ENCODE measurements at places on chromosomes 6 and 20. TPM values are rescaled to one million over a fixed set of nuclear protein-coding genes. Genes with fewer than 3 reads are reported as not detected.

C6orf132 gene
- total RNA-seq, result 11.3 TPM

GRCh38 chr6:36120018-36120417 lies 10.3 kb upstream of the MAPK13 start:
- no peak for DNase-seq
- H3K36me3 ChIP-seq, result no peaks in the 10 kb centered on the region
- no peaks in the 10 kb centered on the region for H3K4me1 ChIP-seq

GRCh38 chr20:50837532-50838321 lies 42.9 kb downstream of the BCAS4 start:
- no peaks in the 10 kb centered on the region for H3K27me3 ChIP-seq
- H3K27ac ChIP-seq, result no peak overlapping the region

GRCh38 chr20:7520361-7520760 lies 419.9 kb downstream of the HAO1 start:
- DNase-seq, result no peak
- no peaks in the 10 kb centered on the region for H3K27me3 ChIP-seq
- no peaks in the 10 kb centered on the region for H3K36me3 ChIP-seq
- no peaks in the 10 kb centered on the region for H3K4me1 ChIP-seq
- no peak overlapping the region for H3K4me3 ChIP-seq

GRCh38 chr6:43493833-43494232 lies 16.3 kb downstream of the LRRC73 start:
- no peak overlapping the region for H3K4me3 ChIP-seq
- H3K27ac ChIP-seq, result no peak overlapping the region
- H3K36me3 ChIP-seq, result peaks cover 16% of the 10 kb centered on the region
- no peak for DNase-seq

DNA sequence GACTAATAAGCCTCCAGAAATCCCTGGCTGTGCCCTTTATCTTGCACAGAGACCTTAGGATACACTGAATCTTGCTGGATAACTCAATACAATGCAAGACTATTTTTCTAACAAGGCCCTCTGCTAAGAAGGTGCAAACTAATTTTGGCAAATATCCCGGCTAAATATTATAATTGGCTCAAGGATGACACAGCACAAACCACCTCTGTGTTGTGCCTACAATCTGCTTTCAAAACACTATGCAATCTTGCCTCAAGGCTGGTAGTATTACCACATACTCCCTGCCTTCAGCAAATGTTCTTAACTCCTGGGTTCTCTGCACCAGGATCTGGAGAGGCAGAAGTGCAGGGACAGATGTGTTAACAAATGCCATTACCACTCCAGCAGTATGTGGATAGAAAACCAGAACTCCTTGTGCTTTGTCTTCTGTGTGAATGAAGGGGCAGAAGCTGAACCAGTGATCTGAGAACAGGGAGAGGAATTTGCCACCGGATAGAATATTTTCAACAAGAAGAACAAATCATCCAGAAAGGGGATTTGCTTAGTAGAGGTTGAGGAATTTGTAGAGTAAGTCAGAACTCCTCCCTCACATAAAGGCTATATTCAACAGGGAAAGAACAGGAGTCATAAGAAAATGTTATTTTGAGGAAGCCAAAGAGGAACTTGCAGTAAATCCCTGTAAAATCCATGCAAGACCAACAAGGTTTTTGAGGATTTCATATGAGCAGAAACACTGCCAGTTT lies 74.1 kb upstream of the SLC4A11 start:
- no peak for DNase-seq
- H3K36me3 ChIP-seq, result peaks cover 54% of the 10 kb centered on the region
- H3K27me3 ChIP-seq, result no peaks in the 10 kb centered on the region
- H3K4me3 ChIP-seq, result no peak overlapping the region

MATN4 gene
- 0.20 TPM for total RNA-seq

TBXT gene
- total RNA-seq, result 2.3 TPM

- no peaks in the 10 kb centered on the region for H3K27me3 ChIP-seq
- peak; percentile 93 for DNase-seq
- H3K4me3 ChIP-seq, result peak overlapping the region; percentile 75
- peaks cover 15% of the 10 kb centered on the region for H3K4me1 ChIP-seq
- H3K36me3 ChIP-seq, result peaks cover 6% of the 10 kb centered on the region
These were observed 931 bp upstream of the UCKL1 start for GRCh38 chr20:63957004-63957689.

DNA sequence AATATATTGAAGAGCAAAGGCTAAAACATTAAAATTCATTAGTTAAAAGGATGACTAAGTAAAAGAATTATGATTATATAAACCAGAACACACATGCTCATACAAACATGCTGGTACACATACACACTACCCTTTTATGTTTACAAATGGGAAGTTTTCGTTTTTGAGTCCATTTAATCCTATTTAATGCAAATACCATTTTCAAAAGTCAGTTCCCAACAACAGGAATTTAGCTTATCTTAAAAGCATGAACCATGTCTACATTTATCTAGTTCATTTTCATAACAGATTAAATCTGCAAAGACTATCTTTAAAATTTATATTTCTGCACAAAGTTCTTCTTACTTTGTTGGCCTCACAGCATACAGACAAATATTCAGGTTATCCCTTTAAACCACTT lies 42.5 kb downstream of the MAN1A1 start:
- no peak for DNase-seq
- H3K4me1 ChIP-seq, result no peaks in the 10 kb centered on the region
- no peaks in the 10 kb centered on the region for H3K27me3 ChIP-seq
- H3K36me3 ChIP-seq, result peaks cover 28% of the 10 kb centered on the region

SAMHD1 gene
- total RNA-seq, result 4.3 TPM

DNA sequence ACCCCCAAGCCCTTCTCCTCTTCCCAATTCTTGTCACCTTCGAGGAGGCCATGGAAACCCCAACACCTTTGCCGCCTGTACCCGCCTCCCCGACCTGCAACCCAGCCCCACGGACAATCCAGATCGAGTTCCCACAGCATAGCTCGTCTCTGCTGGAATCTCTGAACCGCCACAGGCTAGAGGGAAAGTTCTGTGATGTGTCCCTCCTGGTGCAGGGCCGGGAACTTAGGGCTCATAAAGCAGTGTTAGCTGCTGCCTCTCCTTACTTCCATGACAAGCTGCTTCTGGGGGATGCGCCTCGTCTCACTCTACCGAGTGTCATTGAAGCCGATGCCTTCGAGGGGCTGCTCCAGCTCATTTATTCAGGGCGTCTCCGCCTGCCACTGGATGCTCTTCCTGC lies 675 bp downstream of the ZBTB9 start:
- H3K27me3 ChIP-seq, result no peaks in the 10 kb centered on the region
- DNase-seq, result no peak
- peaks cover 24% of the 10 kb centered on the region for H3K36me3 ChIP-seq
- no peak overlapping the region for H3K27ac ChIP-seq
- no peaks in the 10 kb centered on the region for H3K4me1 ChIP-seq
- H3K4me3 ChIP-seq, result peak overlapping the region; percentile 97

DNA sequence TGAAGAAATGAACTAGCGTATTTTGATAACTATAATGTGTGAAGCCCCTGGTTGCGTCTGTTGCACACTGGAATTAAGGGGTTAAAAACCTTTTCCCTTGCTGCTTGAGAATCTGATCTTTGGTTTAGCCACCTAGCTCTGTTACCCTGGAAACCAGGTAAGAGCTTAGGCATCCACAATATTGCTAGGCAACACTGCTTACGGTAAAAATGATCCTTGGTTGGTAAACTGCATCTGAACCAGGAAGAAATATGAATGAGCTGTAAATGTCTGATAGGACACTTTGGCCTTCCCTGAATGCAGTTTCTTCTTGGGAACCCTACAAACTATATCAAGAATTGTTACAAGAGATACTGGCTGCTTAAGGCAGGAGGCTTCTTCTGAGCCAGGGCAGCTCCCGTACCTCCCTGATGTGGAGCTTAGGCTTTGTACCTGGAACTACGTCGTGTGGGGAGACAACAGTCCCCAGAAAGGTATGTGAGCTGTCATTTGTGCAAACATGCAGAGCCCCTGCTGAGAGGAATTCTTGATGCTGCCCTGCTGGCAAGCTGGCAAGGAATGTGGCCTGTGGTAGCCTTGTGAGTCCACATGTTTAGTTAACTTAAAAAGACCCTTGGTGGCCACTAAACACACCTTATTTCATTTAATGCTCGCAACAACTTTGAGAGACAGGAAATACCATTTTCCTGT lies 18.4 kb downstream of the UBE3D start:
- no peaks in the 10 kb centered on the region for H3K27me3 ChIP-seq
- DNase-seq, result peak; percentile 77
- H3K36me3 ChIP-seq, result peaks cover 42% of the 10 kb centered on the region

NOTCH4 gene
- total RNA-seq, result 2.2 TPM

WASF1 gene
- total RNA-seq, result 35.3 TPM

DNA sequence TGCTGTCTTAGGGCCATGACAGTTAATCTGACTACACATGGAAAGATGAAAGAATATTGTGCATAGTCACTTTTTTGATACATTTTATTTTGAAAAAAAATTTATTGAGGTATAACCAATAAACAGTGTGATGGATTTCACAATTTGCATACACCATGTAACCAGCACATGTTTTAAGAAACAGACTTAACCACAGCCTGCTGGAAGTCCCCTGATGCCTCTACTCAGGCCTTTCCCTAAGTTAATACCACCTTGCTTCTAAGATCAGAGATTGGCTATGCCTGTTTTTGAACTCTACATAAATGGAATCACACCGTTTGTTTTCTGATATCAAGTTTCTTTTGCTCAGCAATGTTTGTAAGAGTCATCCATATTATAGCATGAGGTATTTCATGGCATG lies 136.3 kb downstream of the CFAP61 start:
- H3K4me1 ChIP-seq, result no peaks in the 10 kb centered on the region
- no peaks in the 10 kb centered on the region for H3K36me3 ChIP-seq
- H3K4me3 ChIP-seq, result no peak overlapping the region
- no peak overlapping the region for H3K27ac ChIP-seq
- H3K27me3 ChIP-seq, result no peaks in the 10 kb centered on the region

- H3K27me3 ChIP-seq, result no peaks in the 10 kb centered on the region
- H3K4me1 ChIP-seq, result no peaks in the 10 kb centered on the region
- H3K36me3 ChIP-seq, result no peaks in the 10 kb centered on the region
- no peak overlapping the region for H3K27ac ChIP-seq
- no peak overlapping the region for H3K4me3 ChIP-seq
These were observed 678.6 kb downstream of the MAFB start for GRCh38 chr20:40010483-40010882.

DNA sequence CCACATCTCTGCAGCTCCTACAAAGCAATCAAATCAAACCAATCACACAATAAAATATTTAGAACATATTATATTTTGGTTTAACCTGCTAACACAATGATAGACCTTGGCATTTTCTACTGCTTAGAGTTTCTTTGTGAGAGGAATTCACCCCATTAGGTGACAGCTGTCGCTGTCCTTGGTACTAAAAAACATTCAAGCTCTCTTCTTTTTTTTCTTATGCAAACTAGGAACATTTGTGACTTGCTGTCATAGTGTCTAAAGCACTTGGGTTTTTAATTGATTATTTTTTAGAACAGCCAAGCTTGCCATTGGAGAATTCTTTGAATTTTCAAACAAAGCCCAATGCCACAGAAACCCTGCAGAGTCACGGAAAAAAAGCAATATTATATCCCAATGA lies 46.4 kb downstream of the CNR1 start:
- no peaks in the 10 kb centered on the region for H3K27me3 ChIP-seq
- DNase-seq, result no peak
- no peaks in the 10 kb centered on the region for H3K36me3 ChIP-seq
- H3K4me3 ChIP-seq, result no peak overlapping the region
- H3K27ac ChIP-seq, result no peak overlapping the region
- peaks cover 3% of the 10 kb centered on the region for H3K4me1 ChIP-seq

TRIM10 gene
- total RNA-seq, result not detected

GRCh38 chr6:107513214-107513613 lies 23.3 kb downstream of the SOBP start:
- H3K27ac ChIP-seq, result no peak overlapping the region
- H3K4me1 ChIP-seq, result no peaks in the 10 kb centered on the region
- DNase-seq, result no peak
- H3K4me3 ChIP-seq, result no peak overlapping the region

GRCh38 chr6:44662461-44663121 lies 275.1 kb downstream of the CDC5L start:
- no peak overlapping the region for H3K4me3 ChIP-seq
- H3K36me3 ChIP-seq, result no peaks in the 10 kb centered on the region
- peaks cover 14% of the 10 kb centered on the region for H3K27me3 ChIP-seq

Measured in endodermal cell (in vitro differentiated cells).